Stimulated activated CD4-positive, alpha-beta T cell treated with anti-CD3 and anti-CD28 coated beads, Interleukin-12 subunit alpha, Interleukin-12 subunit beta, amount 100 ng/mL, for 4 hours (primary cell): ENCODE measurements at places on chromosomes 3 and 15.
A peak's percentile ranks its signal among the peaks of the same experiment; 100 is the strongest.

- no peak for DNase-seq
These were observed 45.4 kb upstream of the CMTM8 start for GRCh38 chr3:32193101-32193500.

DNA sequence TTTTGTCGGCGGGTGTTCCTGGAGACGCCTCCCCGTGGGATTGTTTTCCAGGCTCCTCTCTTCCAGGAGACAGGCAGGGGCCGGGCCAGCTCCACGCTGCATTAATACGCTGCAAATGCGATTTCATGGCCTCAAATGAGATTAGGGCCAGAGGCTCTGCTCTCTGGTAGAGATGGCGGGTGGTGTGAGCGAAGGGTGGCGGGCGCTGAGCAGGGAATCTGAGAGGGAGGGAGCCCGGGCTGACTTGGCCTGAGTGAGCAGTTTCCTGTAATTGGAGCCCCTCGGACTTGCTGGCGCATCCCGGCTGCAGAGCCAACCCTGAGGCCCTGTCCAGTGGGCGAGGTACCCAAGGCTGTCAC, 7.4 kb upstream of the CCDC33 start:
- DNase-seq = no peak

- no peak for DNase-seq
These were observed 553 bp upstream of the RTP4 start for GRCh38 chr3:187367561-187368103.

- no peak for DNase-seq
These were observed 393.8 kb downstream of the ZNF385D start for GRCh38 chr3:21357241-21357640.

DNA sequence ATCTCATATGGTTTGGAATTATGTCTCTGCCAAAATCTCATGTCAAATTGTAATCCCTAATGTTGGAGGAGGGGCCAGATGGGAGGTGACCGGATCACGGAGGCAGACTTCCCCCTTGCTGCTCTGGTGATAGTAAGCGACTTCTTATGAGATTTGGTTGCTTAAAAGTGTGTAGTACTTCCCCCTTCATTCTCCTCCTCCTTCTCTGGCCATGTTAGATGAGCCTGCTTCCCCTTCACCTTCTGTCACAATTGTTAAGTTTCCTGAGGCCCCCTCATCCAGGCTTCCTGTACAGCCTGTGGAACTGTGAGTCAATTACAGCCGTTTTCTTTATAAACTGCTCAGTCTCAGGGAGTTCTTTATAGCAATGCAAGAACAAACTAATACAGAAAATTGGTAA, 51.1 kb downstream of the NEDD4 start:
- no peak for DNase-seq

DNA sequence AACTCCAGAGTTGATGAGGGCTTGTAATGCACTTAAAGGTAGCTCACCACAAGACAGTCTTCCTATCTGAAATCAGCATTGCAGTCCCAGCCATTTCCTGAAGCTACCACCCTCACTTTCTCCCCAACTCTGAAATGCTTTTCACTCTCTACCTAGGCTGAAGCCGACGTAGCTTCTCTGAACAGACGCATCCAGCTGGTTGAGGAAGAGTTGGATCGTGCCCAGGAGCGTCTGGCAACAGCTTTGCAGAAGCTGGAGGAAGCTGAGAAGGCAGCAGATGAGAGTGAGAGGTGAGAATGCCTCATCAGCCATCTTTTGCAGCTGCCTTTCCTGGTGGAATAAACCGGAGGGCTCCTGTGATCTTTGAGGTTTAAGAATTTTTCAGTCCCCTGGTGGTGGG, 14.3 kb downstream of the TPM1 start:
- DNase-seq = no peak

DNA sequence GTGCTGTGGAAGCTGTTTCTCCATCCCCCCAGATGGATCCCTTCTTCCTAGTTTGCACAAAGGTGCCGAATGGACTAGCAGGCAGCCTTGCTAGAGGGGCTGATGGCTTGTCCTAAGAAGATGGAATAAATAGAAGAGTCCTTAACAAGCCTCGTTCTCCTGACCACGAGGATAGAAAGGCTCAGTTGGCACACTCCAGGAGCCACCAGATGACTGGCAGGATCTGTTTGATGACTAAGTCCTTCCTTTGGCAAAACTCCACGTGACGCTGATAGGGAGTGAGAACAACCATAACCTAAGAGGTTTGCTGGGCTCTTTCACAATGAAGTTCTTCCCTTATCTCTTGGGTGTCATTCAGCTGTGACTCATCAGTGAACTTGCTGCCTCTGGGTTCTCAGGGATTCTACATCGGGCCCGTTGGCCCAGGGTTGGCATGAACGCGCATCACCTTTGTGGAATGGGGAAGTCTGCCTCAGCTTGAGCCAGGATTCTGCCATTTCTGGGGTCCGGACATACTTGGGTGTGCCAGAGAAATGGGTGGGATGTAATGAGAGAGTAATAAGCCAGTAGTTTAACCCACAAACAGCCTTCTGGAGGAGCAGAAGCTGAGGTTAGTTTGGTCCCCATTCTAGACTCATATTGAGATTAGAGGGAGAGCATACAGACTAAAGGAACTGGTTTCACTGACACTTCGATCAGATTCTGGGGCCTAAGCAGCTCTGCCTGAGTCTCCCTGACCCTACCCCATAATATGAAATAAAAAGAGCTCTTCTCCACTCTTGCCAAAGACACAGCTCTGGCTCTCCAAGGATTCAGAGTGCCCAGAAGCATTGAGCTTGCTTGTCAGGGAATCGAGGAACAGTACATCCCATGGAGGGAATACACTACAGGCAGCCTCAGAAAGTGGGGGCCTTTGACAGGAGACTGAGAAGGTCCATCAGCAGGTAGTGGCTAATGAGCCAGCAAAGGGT, 2.0 kb upstream of the MELTF start:
- no peak for DNase-seq

GRCh38 chr3:154029926-154030325, 91.3 kb upstream of the ARHGEF26 start:
- no peak for DNase-seq

DNA sequence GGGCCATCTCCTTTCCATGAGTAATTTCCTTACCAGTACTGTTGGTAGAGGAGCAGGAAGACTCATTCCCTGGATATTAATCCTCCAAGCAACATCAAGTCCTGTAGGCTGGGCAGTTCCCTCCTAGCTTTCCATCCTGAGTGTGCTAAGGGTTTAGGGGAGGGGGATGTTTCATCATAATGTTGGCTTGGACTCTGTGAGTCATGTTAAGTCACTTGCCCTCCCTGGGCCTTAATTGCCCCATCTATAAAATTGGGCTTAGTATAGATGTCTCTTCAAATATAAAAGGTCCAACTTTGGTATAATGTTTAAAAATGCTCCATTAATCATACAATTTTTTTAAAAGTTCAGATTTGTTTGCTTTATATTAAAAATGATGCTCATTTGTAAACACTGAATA, 52.7 kb downstream of the TLE3 start:
- DNase-seq = no peak

DNA sequence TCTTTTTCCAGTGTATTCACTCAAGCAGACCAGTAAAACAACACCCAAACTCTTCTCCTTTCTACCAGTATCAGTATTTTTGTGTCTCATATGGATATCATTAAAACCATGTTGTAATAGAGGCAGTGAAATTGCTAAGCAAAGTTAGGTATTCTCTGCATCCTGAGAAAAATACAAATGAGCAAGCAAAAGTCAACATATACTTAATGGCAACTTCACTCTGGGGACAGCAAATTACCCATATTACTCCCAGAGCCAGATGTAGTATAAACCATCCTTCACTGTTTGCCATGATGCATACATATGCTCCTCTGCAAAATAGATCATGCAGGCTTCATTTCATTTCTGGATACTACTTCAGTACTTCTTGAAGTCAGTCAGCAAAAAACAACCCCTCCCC, 22.1 kb downstream of the UBA5 start:
- no peak for DNase-seq

GRCh38 chr3:15023719-15024118, 41.4 kb downstream of the MRPS25 start:
- no peak for DNase-seq

- DNase-seq = no peak
These were observed 239.2 kb downstream of the PDZRN3 start for GRCh38 chr3:73385568-73385967.

GRCh38 chr3:11379824-11380701, 107.9 kb downstream of the ATG7 start:
- no peak for DNase-seq

DNA sequence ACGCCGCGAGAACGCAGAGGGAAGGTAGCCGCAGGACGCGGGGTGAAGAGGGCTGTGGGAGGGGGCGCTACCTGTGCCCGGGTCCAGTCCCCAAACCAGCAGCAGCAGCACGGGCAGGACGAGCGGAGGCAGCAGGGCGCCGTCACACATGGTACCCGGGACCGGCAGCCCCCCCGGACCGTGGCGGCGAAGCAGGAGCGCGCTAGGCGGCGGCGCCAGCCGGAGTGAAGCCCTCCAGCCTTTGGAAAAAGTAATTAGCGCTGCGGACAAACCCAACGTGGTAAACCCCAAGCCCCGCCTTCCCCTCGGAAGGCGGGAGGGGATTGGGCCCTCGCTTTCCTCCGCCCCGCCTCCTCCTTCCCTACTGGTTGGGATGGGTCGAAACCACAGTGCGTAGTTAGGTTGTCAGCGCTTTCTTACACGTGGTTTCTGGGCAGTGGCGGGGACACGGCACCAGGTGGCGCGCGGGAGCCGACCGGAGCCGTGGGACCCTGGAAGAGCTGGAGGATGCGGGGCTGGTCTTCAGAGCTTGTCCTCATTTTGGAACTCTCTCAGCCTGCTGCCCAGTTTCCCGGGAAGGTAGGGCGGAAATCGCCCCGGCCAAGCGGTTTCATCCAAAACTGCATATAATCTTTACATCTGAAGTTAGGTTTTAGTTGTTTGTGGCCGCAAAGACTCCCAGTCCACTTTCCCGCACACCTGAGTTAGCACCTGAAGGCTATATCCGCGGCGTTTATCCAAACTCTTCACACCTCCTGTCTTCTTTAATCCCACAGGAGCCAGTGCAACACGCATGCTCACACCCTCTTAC, at the start of gene ADAMTS17:
TSS of gene ADAMTS17 (minus strand) at position 226 of the 811 bp plus-strand sequence. CDS start at position 150, 76 bp downstream.
- peak; percentile 91 for DNase-seq

- DNase-seq = no peak
These were observed 816 bp upstream of the ACAN start for GRCh38 chr15:88802250-88802990.
